Suprapubic skin (tissue), 4 donors: ENCODE measurements at places on chromosomes 12 and 14. TPM values are rescaled to one million over a fixed set of nuclear protein-coding genes. Genes with fewer than 3 reads are reported as not detected.
A peak's percentile ranks its signal among the peaks of the same experiment; 100 is the strongest.

Gene SSTR1
- 0.98 TPM for total RNA-seq

GRCh38 chr14:68672609-68673285, 120.1 kb downstream of the ZFP36L1 start:
- H3K4me3 ChIP-seq: no peak overlapping the region
- no peak for DNase-seq
- peak overlapping the region; percentile 74 for H3K27ac ChIP-seq
- H3K4me1 ChIP-seq: peaks cover 86% of the 10 kb centered on the region

DNA sequence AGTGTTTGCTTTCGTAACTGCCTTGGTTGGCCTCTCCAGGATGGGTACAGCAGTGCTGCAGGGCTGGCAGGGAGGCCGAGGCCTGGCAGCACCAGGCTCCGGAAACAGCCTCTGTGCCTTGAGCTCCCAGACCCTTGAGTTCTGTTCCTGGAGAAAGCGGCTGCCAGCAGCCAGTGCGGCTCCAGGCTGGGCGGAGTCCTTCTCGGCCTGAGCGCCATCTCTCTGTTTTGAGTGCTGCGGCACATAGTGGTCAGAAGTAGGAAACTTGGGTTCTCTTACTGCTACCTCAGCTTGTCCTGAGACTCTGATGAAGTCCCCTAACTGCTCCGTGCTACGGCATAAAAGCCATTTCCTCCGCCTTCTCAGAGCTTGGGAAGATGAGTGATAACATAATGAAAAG, 65.9 kb downstream of the KCNA1 start:
- no peak overlapping the region for H3K27ac ChIP-seq
- H3K4me3 ChIP-seq: no peak overlapping the region
- no peaks in the 10 kb centered on the region for H3K4me1 ChIP-seq
- no peak for DNase-seq
- no peaks in the 10 kb centered on the region for H3K36me3 ChIP-seq
- peaks cover 33% of the 10 kb centered on the region for H3K27me3 ChIP-seq

DNA sequence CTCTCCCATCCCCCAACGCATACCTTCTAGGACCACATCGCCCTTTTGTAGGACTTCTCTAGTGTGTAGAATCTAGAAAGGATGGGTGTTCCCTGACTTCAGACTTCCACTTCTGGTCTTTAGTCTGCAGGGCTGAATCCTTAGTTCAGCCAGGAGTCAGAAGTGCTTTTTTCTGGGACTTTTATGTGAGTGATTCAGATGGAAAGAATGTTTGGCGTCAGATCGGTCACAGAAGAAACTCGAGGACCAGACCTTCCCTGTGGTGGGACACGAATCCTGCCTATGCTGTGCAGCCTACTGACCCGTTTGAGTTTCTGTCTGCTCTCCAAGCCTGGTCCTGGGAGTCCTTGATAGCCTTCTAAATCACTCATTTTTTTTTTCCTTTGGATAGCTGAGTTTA, 165.4 kb upstream of the SSTR1 start:
- H3K36me3 ChIP-seq: no peaks in the 10 kb centered on the region
- H3K27me3 ChIP-seq: no peaks in the 10 kb centered on the region
- no peaks in the 10 kb centered on the region for H3K4me1 ChIP-seq
- H3K4me3 ChIP-seq: no peak overlapping the region
- DNase-seq: no peak
- no peak overlapping the region for H3K27ac ChIP-seq

DNA sequence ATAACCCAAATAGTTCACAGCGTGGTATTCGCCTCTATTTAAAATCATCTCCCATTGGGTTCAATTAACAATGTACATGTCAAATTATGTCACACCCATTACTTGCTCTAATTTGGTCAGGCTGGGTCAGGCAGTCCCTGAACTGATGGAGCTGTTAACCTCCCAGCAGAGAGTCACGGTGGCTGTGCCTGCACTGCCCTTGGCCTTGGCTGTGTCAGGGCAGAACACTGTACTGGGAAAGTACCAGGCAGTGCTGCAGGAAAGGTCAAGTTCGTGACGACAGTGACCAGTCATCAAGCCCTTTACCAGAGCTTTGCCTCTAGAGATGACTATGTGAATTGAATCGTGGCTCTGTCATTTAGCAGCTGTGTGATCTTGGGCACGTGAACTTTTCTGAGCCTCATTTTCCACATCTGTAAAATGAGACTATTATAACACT, 100.0 kb downstream of the ARF6 start:
- H3K4me1 ChIP-seq: peaks cover 4% of the 10 kb centered on the region
- no peaks in the 10 kb centered on the region for H3K27me3 ChIP-seq
- no peak overlapping the region for H3K4me3 ChIP-seq
- no peaks in the 10 kb centered on the region for H3K36me3 ChIP-seq
- no peak for DNase-seq

GRCh38 chr12:107402041-107403022, 283.3 kb upstream of the PWP1 start:
- H3K36me3 ChIP-seq: no peaks in the 10 kb centered on the region
- no peaks in the 10 kb centered on the region for H3K27me3 ChIP-seq
- DNase-seq: no peak
- peaks cover 13% of the 10 kb centered on the region for H3K4me1 ChIP-seq

DNA sequence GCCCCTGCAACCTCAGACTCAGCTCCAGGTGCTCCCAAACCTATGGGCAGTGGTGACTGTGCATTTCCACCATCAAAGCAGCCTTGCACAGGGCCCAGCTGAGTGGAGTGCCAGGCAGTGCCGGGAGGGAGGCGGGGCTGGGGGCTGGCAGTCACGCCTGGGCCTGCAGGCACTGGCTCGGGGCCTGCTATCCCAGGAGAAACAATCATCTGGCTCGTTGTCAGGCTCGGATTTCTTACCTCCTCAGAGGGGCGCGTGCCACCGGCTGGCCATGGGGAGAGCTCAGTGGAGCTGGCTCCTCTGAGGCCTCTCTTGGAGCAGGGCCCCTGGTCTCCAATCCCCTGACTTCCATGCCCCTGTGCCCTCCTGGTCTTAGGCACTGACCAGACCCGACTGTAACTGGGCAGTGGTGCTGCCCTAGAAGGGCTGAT, 20.2 kb upstream of the PPP1R13B start:
- no peak overlapping the region for H3K4me3 ChIP-seq
- DNase-seq: no peak
- no peaks in the 10 kb centered on the region for H3K27me3 ChIP-seq
- H3K36me3 ChIP-seq: no peaks in the 10 kb centered on the region
- H3K27ac ChIP-seq: no peak overlapping the region

- H3K27ac ChIP-seq: peak overlapping the region; percentile 15
- peaks cover 4% of the 10 kb centered on the region for H3K36me3 ChIP-seq
- H3K27me3 ChIP-seq: no peaks in the 10 kb centered on the region
These were observed 27.5 kb downstream of the TECPR2 start for GRCh38 chr14:102390064-102390855.

GRCh38 chr14:66281036-66281776, 205.0 kb upstream of the CCDC196 start:
- no peak overlapping the region for H3K27ac ChIP-seq
- no peak overlapping the region for H3K4me3 ChIP-seq
- H3K27me3 ChIP-seq: no peaks in the 10 kb centered on the region
- H3K4me1 ChIP-seq: no peaks in the 10 kb centered on the region

- no peak overlapping the region for H3K4me3 ChIP-seq
- H3K4me1 ChIP-seq: no peaks in the 10 kb centered on the region
- no peaks in the 10 kb centered on the region for H3K27me3 ChIP-seq
- H3K36me3 ChIP-seq: no peaks in the 10 kb centered on the region
- no peak for DNase-seq
These were observed 22.9 kb upstream of the RASSF8 start for GRCh38 chr12:25935355-25936144.

GRCh38 chr14:99809360-99809759, 16.1 kb downstream of the EML1 start:
- no peaks in the 10 kb centered on the region for H3K36me3 ChIP-seq
- peaks cover 38% of the 10 kb centered on the region for H3K4me1 ChIP-seq
- no peak overlapping the region for H3K4me3 ChIP-seq

DNA sequence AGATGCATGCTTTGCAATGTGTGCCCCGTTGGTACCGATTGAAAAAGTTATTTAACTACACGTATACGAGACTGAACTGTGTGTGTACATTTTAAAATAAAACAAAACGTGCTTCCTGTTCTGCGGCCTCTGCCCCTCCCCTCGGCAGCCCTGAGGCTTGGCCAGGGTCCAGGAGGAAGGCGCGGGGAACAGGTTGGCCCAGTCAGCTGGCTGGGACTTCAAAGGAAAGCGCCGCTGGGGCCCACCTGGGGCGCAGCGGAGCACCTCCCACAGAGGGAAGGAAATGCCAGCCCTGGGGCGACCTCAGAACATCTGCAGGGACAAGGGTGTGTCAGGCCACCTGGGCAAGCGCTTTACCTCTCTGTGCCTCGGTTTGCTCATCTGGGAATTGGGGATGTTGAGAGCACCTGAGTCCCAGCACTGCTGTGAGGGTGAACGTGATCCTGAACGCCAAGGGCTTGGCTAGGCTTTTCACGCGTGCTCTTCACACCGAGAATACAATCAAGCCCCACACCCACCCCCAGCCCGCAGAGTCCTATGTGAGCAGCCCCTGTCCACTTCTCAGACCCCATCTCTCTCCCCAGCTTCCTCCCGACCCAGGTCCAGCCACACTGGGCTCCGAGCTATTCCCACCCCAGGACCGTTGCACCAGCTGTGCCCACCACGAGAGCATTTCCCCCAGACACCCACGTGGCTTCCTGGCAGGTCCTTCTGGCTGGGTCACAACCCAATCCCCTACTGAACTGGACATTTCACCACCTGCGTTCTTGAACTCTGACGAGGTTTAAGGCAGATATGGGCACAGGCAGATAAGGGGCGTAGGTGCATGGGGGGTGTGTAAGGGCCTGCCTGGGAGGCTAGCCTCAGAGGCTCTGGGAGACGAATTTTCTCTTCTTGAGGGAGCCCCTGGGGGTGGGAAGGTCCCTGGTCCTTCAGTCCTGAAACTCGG, 41.9 kb upstream of the NCOR2 start:
- H3K4me1 ChIP-seq: peaks cover 21% of the 10 kb centered on the region
- H3K27ac ChIP-seq: peak overlapping the region; percentile 41
- no peaks in the 10 kb centered on the region for H3K27me3 ChIP-seq
- no peaks in the 10 kb centered on the region for H3K36me3 ChIP-seq

DNA sequence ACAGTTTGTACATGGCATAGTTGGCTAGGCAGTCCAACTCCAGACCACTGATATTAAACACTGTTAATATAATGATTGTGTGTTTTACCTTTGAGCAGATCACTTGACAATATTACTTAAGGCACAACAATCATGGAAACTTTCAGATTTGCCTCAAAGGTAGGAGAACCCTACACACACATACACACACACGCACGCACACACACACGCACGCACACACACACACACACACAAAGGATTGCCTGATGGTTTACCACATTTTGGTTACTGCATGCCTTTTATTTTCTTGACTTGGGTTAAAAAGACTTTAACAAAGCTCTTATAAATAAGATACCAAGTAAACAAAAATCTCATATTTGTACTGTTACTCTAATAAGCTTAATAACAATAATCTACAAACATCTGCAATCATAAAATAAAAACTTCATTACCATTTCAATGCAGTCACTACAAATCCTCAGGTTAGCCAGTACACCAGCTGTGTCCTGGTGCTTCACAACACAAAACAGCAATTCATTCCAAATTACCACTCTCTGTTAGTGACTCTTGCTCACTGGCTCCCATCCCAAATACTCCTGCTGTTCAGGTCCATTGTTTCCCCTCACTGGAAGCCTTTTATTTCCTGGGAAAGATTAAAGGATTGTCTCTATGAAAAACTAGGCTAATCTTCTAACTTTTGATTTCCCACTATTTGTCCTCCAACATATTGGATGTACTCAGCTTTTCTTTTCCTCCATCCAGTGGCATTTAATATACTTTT, 175.2 kb upstream of the ATP2B1 start:
- no peak for DNase-seq
- H3K4me1 ChIP-seq: no peaks in the 10 kb centered on the region
- no peak overlapping the region for H3K4me3 ChIP-seq
- no peaks in the 10 kb centered on the region for H3K27me3 ChIP-seq
- no peaks in the 10 kb centered on the region for H3K36me3 ChIP-seq
